ENCODE measurements at places on chromosomes 5 and 9.

GRCh38 chr9:1550636-1551035 is 464.5 kb upstream of the SMARCA2 start:
- DNase-seq: no peak

DNA sequence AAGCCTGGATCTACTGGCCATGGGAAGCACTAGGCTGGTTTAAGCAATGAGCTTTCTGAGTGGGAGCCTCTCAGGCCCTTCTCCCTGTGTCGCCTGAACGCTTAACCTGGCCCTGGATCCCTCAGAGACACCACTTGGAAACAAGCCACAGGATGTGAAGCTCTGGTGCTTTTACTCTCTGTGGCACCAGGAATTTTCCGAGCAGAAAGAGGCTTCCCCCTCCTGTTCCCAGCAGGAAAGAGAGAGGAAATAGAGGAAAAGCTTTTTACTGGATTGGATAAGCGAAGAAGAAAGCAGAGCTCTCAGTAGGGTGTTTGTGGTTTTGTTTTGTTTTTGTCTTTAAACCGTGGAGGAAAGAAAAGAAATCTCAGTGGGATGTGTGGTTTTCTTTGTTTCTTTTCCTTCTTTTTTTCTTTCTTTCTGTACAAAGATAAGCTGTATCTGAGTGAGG is 34.5 kb downstream of the COL15A1 start:
- DNase-seq: no peak

- no peak for DNase-seq
Measured at GRCh38 chr5:156896546-156896945, 46.5 kb downstream of the PPP1R2B start.

DNA sequence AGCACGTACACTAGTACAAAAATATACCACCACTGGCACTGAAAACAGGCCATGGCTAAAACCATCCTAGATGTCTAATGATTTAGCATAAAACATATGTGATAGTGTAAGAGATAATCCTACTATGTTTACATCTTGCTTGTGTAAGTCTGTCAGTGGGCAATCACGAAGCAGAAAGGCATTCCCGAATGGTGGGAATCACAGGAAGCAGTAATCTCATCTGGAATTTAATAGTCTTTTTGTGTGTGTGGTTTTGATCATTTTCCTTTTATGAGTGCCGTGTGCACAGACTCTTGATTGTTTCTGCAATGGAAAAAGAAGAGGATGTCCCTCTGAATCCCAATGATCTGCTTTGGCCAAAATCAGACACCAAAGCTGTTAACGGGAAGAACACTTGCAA is 200.5 kb downstream of the EBF1 start:
- no peak for DNase-seq

GRCh38 chr9:108528231-108528630 is 327.6 kb downstream of the ACTL7B start:
- DNase-seq: no peak

DNA sequence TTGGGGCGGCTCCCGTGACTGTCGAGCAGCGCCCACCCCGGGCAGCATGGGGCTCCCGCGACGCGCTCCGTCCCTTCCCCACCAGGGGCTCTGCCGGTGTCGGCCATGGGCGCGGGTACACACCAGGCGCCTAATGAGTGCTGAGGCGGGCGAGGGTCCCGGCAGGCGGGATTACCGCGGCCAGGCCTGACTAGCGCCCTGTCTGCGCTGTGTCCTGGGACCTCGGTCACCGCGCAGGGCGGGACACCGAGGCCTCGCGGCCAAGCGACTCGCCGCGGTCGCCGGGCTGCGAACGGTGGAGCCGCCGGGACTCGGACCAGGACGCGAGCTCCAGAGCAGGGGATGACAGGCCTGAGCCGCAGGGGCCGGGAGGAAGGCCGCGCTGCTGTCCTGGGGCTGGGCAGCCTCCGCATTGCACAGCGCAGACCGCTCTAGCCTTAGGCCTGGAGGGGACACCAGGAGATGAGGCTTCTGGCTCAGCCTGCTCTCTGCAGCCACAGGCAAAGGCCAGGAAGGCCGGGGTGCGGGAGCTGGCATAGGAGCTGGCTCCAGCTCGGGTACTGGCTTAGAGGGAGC is 14.1 kb downstream of the LCN10 start:
- DNase-seq: no peak

GRCh38 chr5:3451961-3452360 is 143.7 kb upstream of the IRX1 start:
- DNase-seq: no peak

DNA sequence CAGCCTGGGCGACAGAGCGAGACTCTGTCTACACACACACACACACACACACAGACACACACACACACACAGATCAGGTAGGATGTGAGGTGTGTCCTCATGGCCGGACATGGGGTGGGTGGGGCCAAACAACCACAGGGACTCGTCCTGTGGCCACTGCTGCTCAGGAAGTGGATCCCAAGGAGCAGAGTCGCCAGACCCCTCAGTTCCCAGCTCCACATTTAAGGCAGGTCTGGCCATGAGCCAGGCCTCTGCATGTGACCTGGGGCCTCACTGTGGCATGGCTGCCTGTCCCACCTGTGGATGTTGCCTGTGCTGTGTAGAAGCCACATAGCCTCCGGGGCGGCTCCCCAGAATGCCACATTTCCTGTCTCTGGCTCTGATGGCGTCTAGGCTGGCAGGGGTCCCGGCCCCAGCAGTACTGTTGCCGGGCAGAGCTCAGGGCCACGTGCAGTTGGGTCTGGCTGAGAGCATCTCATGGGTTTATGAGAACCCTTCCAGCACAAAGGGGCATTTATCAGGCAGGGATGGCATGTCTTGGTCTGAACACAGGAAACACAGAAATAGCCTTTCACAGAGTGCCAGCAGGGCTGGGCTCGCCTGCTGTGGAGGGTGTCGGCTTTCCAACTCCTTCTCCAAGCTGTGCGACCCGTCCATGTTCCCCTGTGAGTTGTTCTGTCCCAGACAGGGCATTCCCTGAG is 9.9 kb upstream of the NINJ1 start:
- DNase-seq: peak; percentile 67

- DNase-seq: no peak
Measured at GRCh38 chr5:121350181-121350930, 501.3 kb upstream of the FTMT start.

DNA sequence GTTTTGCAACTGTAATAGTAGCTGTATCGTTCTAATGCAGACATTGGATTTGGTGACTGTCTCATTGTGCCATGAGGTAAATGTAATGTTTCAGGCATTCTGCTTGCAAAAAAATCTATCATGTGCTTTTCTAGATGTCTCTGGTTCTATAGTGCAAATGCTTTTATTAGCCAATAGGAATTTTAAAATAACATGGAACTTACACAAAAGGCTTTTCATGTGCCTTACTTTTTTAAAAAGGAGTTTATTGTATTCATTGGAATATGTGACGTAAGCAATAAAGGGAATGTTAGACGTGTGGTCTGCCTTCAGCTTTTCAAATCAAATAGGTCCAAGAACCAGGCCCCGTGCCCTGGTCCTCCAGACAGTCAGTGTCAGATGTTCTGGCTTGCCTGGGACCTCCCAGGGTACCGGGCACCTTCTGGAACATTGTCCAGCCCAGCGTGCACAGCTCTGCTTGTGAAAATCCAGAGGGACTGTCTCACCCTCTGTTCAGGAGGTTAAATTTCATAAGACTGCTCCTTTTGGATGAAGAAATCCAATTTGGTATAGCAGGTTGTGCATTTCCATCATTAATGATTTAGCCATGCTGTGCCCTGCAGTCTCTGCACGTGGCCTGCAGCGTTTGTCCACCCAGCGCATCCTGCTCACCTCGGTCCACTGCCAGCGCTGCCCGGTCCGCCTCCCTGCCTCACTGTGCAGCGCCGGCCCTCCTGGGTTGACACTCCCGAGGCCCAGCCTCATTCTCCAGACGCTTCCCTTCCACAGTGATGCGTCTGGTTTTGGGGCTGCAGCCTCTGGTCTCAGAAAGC is 6.6 kb upstream of the AHRR start:
- DNase-seq: no peak

GRCh38 chr5:171131497-171131896 is 177.6 kb upstream of the TLX3 start:
- DNase-seq: no peak

DNA sequence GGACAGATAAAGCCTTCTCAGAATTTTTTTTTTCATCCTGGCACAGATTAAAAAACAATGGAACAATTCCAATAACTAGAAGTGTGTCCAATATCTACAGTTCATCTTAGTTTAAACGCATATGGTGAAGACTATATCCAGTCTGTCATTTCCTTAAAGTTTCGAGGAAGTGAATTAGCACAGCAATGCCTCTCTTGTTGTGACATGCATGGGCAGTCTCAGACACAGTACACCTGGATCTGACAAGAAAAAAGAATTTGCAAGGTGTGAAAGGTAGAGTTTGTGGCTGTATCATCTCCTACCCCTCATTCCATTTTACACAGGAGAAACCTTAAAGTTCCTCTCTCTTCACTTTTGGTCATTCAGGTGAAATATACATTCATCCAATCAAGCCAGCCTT is 100.6 kb upstream of the ADAMTS19 start:
- DNase-seq: no peak

- no peak for DNase-seq
Measured at GRCh38 chr5:163565492-163565891, 60.1 kb downstream of the MAT2B start.

DNA sequence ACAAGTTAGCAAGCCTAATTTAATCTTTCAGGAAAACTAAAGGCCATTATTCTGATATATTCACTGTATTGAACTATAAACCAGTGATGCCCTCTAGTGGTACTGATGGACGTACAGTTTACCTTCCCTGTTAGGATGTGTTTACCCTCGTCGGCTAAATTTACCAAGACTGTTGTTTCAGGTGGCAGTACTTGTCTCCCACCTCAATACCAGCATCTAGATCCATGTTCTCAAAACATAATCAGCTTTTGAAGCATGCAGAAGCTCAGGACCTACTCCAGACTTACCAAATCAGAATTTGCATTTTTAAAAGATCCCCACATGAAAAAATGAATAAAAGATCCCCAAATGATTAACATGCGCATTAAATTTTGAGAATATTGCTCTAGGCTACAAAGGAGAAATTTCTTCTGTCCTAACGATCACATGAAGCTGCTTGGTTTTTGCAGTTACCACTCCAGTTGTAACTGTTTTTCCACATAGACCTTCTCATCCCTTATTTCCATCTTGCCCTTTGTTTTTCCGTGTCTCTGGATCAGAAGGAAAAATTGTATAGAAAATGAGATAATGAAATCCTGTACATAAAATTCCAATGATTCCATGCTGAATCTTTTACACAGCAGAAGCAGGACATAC is 3.2 kb upstream of the BAAT start:
- DNase-seq: no peak

DNA sequence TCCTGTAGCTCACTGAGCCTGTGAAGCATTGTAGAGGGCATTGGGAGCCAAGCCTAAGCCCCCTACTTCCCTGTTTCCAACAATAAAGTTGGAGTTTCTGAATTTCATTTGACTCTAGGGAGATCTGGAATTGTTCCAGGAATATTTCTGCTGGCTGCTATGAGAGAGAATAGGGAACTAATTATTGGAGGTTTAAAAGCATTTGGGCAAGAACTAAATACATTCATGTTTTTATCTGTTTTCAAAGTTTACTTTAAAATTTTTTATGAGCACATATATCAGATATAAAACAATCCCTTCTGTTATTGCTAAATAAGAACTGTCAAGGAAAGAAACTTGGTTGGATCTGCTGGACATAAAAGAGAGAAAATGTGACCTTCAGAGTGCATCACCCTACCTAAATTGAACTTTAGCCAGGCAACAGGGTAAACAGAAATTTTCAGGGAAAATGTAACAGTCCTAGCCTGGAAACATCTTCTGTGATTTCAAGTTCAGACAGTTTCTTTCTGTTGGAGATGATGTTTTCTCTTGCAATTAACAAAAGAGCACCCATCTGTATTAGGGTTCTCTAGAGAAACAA is 19.3 kb upstream of the LECT2 start:
- no peak for DNase-seq

DNA sequence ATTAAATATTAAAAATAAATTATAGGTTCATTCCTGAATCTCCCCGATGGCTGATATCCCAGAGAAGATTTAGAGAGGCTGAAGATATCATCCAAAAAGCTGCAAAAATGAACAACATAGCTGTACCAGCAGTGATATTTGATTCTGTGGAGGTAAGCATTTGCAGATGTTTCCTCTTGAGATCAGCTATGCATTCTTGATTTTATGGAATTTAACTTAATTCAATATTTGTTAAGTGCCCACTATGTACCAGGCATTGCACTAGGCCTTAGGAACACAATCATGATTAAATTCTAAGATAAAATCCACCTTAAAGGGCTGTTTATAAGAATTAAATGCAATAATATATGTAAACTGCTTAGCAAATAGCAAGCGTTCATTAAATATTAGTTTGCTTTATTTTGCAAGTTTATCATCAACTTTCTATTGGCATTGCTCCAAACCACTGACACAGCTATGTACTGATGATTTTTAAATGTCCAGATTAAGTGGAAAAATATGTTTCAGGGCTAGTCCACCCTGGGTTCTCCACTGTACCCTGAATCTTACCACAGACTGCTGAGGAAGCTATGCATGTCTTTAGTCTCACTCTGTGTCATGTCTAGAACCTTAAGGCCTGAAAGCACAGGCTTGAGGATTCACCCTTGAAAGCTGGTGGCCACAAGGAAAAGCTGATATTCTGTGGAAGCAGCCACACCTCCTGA is 33.2 kb downstream of the SLC22A4 start:
- DNase-seq: no peak

DNA sequence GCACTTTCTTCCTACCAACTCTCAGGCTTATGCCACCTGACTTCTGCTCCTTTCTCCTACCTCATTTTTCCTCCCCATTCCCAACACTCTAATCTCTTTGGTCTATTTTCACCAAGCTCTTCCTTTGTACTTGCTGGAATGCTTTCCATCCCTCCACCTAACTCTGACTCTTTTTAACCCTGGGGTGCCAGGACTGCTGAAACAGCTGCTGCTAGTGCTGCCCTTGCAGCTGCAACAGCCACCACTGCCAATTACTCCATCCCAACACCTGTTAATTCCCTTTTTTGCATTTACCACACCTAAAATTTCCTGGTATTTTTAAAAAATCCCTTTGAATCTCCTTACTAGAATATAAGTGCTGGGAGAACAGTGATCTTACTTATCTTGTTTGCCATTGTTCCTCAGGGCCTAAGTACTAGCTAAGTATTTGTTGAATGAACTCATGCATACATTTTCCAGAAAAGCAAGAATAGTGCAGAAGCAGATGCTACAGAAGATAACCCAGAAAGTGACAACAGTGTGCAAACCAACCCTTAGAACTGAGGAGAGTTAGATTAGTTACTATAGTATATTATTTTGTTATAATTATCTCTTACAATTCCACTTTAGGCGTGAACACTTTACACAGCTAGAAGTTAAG is 11.5 kb downstream of the NADK2 start:
- no peak for DNase-seq

DNA sequence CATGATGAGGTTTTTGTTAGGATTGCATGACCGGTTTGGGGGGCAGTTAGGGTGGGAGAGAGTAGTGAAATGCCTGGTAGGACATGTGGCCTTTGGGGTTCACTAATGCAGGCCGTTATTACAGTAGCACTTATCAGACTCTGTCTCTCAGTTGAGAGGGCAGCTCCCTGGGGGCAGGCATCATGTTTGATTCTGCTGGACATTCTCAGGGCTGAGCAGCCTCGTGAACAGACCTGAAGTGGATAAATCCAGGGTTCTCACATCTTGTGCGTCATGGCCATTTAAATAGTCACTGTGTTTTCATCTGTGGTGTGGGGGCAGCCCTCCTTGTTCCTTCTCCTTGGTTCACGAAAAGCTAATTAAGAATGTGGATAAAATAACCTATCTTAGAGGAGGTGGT is 18.9 kb downstream of the KCNN2 start:
- no peak for DNase-seq

Measured in activated naive CD4-positive, alpha-beta T cell treated with anti-CD3 and anti-CD28 coated beads for 36 hours (primary cell).